ENCODE measurements at places on chromosomes 13 and 19.

DNA sequence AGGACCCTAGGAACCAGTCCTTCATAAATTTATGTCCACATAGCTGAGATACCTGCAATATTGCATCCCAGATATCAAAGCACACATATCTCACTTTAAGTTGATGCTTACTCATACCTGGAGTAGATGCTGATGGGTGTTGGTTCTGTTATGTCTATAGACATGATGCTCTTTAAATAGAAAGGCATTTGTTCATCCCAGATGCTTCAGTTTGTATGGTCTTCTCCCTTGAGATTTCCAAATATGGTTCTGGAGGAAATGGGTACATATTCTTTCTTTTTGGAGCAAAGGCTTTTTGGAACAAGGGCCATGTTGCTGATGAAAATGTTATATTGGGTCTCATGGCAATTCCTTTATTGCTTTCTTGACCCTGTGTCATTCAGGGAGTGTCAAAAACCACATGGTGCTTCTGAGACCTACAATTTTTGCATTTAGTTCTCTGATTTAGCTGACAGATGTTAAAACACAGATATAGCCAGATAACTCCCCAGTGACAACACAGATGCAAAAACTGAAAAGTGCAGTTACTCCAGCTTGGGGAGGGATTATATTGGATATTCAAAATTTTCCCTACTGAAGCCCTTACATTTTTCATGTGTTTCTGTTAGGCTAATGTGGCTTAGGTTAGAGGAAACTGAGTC is 211.4 kb downstream of the KCNRG start:
- no peak for DNase-seq

DNA sequence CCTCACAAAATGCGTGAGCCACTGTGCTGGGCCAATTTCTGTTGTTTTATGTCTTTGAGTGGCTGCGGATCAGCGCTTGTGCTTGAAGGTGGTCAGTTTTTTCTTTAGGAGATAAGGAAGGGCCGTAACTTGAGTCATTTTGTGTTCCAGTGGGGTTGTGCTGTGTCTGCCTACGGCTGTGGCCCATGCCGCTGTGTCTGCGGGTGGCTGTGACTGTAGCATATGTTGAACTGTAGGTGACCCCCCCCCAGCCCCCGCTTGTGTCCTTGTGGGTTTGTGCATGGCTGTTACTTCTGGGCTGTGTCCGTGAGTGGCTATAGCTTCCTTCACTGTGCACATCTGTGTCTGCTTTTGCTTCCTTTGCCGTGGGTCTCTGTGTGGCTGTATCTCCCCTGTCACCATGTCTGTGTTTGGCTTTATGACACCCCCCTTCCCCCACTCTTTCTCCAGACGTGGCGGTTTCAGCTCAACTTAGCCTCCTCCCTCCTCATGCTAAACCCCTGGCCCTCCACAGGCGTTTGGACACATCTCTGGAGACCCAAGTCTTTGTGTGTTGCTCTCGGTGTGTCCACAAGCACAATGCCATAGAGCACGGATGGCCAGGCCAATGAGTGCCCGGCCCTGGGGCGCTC is 675 bp downstream of the PPP1R14A start:
- DNase-seq: no peak

- DNase-seq: peak; percentile 79
Measured at GRCh38 chr13:51786425-51787265, 17.3 kb downstream of the DHRS12 start.

DNA sequence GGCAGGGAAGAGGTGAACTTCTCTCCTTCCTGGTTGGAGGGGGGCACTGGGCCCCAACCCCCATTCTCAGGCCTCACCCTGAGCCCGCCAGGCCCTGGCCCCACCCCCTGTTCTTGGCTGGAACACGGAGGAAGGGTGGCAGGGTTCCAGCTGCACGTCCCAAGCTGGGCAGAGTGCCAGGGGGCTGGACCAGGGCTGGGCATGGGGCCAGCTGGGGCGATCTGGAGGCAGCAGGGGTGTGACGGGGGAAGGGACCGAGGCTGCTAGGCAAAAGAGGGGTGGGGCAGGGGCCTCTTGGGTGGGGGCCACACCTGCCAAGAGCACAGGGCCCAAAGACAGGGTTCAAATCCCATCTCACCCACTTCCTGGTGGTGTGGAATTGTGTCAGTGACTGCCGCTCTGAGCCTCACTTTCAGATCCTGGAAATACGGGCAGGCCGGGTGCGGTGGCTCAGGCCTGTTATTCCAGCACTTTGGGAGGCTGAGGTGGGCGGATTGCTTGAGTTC is 2.2 kb downstream of the HIF3A start:
- peak; percentile 93 for DNase-seq

GRCh38 chr13:29239653-29240525 is 355.6 kb downstream of the SLC7A1 start:
- no peak for DNase-seq

- DNase-seq: no peak
Measured at GRCh38 chr13:100976993-100977392, 302.4 kb upstream of the TMTC4 start.

- DNase-seq: no peak
Measured at GRCh38 chr13:76764916-76765315, 121.3 kb downstream of the KCTD12 start.

- DNase-seq: no peak
Measured at GRCh38 chr19:6579450-6580178, 11.3 kb downstream of the CD70 start.

GRCh38 chr13:98370806-98371515 is 193.9 kb upstream of the RNF113B start:
- DNase-seq: no peak

DNA sequence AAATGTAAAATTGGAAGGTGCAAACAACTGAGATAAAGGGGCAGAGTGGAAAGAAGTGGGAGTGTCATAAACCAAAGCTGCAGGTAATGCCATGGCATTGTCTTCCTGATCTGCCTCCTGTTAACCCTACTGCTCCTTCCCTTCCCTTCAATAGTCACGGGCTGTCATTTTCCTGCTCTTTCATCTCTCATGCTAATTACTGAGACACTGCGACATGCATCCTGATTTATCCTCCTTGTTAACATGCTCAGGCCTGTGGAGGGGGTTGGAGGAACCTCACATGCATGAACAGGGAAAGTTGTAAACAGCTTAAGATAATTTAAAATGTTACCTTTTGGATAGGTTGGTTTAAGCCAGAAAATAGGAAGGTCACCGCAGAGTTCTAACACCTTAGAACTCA is 27.2 kb downstream of the CNMD start:
- peak; percentile 68 for DNase-seq

DNA sequence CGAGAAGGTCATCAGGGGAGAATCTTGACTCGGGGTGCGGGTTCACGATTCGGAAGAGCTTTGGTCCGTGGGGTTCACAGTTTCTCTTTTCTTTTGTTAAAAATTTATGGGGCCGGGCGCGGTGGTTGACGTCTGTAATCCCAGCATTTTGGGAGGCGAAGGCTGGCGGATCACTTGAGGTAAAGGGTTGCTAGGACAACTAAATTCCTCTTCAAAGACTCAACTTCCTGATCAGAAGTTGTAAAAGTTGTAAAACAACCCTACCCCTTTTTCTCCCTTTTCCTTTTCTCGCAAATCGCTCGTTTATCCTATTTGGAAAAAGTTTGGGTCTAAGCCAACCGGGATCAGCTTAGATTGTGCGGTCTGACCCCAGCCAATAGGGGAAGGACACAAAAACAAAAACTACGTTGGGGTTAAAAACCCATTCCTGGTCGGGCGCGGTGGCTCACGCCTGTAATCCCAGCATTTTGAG is 673 bp downstream of the ZNF486 start:
- DNase-seq: no peak

DNA sequence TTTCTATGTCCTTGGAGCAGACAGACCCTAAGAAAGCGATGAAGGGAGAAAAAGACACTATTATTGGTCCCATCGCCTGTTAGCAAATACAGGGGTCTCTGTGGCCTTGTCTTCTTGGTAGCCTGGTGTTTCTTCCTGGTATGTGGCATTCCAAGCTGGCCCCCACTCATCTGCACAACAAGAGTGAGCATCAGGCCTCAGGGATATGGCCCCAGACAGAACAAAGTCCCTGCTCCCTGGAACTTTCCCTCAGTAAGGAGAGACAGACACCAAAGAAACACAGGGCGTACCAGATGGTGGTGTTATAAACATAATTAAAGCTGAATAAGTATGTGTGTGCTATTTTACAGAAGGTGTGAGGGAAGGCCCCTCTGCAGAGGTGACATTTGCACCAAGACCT is 48.2 kb upstream of the KPNA3 start:
- DNase-seq: no peak
